ENCODE measurements at places on chromosomes 13 and 19.

GRCh38 chr19:18506101-18506930 is 15.6 kb downstream of the ELL start:
- no peak for DNase-seq

DNA sequence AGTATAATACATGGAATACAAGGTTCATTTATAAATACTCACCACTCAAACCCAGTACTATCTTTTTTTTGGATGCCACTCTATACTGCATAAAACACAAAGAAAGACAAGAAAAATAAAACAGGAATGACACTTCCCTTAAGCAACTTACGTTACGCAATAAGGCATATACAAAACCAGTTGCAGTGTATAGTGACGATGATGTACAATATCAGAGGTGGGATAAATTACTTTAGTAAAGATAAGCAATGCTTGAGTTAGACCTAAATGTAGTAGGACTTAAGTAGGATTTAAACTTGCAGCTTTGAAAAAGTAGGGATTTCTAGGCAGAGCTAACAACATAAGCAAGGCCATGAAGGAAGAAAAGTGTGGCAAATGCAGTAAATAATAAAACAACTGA is 374.9 kb downstream of the SPRY2 start:
- no peak for DNase-seq

DNA sequence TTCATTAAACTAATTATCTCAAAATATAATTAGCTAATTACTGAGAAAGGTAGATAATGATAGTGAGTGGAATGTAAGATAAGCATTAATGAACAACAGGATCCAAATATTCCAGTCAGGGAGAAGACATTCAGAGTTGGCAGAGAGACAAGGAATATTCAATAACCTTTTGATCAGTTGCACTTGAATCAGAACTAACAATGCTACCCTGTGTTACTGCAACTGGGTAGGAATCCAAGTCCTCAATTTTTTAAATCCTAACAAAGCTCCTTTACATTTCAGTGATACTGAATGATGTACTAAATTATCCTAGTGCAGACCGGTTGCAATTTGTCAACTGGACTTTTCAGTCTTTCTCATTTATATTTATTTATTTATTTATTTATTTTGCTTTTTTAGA is 107.1 kb upstream of the MIR17HG start:
- no peak for DNase-seq

DNA sequence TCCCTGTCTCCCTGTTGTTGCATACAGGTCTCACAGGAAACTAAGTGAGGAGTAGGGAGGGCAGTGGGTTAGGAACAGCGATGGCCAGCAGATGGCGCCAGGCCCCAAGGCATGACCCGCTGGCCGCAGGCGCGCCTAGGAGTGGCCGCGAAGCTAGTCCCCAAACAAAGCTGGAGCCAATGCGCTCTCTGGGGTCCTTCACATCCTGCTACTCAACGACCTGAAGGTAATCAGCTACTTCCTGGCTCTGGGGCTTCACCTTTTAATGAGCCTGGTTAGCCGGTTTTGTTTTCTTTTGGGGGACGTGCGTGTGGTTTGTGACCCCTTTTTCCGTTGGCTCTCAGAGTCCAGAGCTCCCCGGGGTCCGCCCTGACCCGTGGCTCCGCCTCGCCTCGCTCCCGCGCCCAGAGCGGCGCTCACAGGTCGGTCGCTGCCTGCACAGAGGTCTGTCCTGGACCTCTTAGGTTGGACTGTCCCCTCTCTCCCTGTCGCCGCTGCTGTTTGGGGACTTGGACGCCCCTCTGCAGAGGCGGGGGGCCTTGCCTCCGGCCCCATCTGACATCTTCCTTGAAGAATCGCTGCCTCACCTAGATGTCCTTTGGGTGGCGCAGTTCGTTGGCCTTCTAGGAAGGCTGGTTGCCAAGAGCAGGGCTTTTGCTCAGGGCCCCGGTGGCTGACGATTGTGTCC is 62.2 kb upstream of the GTF3A start:
- DNase-seq = peak; percentile 83
